NCI-H1436 treated with DMSO at 0.1 percent for 48 hours (cell line): ENCODE measurements at places on chromosomes 2 and 18.

DNA sequence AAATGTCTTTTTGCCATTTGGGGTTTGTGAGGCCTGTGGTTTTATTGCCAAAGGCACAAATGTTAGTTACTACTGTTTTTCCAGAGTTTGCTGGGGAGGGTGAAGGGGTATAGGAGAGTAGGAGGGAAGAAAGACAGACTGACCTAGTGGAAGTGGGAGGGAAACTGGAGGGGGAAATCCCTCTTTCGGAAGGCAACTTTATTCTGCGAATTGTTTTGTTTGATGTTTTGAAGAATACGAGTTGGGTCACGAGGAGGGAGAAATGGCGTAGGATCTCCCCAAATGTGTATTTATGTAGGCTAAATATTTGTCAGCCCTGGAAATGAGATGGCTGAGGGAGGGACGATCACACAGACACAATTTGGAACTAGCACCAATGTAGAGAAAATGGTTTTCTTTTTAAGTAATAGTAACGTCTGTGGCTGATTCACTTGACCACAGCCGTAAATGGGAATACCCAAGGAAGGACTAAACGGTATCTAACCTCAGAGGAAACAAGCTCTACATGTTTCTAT lies 172.3 kb downstream of the ICOS start:
- DNase-seq: no peak

DNA sequence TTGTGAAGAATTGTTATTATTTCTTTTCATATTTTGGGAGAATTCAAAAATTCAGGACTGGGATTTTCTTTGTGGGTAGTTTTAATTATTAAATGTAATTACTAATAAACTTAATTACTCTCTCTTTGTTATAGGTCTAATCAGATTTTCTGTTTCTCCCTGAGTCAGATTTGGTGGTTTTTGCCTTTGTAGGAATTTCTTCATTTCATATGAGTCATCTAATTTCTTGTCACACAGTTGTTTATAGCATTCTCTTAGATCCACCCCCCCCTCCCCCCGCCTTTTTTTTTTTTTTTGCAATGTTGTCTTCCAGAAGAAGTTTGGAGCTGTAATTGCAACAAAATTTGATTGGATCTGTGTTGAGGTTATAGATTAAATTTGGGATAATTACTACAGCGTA lies 26.0 kb upstream of the GALR1 start:
- no peak for DNase-seq

- DNase-seq: no peak
These were observed 229.3 kb upstream of the PXDN start for GRCh38 chr2:1973636-1974035.

DNA sequence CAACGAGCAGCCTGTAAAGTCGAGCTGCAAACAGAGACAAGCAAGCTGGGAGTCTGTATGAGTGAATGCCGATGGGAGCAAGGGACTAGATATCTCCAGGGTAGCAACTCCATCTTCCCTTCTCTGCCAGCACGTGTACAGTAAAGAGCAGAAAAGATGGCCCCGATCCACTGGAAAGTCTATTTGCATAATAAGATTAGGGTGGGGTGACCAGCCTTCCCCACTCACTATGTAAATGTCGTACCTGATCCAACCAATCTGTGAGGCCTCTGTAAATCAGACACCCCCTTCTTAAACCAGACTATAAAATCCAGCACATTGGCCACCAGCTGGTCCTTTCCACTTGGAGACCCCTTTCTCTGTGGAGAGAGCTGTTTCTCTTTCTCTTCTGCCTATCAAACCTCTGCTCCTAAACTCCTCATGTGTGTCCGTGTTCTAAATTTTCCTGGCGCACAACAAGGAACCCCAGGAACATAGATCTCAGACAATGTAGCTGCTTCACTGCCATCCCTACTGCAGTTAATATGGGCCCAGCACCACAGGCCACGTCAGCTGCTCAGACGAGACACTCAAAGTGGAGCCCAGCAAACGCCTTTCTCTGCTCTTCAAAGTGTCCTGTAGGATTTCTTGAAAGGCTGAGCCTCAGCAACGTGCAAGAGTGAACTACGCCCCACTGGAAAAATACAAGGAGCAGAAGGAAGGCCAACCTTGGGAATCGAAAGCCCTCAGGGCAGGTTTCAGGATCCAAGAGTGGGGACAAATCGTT lies 26.1 kb downstream of the DIPK1C start:
- no peak for DNase-seq

- no peak for DNase-seq
These were observed 6.4 kb upstream of the ATP9B start for GRCh38 chr18:79062806-79063205.

DNA sequence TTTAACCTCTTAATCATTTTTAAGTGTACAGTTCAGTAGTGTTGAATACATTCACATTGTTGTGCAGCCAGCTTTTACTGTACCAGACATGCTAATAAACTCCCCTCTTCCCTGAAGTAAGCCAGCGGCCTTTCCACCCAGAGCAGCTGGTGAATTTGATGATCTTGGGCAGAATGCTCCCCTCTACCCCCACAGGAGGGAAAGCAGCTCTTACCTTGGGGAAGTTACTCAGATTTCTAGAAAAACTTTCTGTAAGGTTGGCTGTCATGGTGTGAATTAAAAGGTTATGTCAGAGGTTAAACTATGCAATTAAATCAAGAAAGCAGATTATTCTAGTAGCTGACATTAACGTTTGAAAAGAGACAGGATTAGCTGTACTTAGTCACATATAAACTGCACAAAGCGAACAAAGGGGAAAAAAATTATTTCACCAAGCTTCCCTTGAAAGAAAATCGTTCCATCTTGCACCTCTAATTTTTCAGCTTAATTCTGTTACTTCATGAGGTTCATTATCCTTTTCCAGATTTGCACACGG lies 398.5 kb upstream of the NRP2 start:
- DNase-seq: no peak

GRCh38 chr18:45838302-45839070 lies 13.0 kb downstream of the SIGLEC15 start:
- no peak for DNase-seq

DNA sequence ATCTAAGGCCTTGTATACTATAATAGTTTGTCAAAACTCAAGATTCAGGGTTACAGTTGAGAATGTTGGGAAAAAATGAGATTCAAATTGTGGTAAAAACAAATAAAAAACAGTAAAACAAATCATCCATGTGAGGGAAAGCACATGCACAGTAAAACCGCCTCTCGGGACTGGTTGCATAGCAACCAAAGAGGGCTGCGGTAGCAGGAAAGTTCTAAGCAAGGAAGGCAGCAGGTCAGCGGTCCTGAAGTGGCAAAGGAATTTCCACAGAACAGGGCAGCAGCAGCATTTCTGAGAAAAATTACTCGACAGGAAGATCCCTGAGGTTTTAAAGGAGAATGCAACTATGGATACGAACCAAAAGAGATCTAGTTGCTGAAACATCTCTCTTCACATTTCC lies 93.7 kb downstream of the DYNAP start:
- no peak for DNase-seq

DNA sequence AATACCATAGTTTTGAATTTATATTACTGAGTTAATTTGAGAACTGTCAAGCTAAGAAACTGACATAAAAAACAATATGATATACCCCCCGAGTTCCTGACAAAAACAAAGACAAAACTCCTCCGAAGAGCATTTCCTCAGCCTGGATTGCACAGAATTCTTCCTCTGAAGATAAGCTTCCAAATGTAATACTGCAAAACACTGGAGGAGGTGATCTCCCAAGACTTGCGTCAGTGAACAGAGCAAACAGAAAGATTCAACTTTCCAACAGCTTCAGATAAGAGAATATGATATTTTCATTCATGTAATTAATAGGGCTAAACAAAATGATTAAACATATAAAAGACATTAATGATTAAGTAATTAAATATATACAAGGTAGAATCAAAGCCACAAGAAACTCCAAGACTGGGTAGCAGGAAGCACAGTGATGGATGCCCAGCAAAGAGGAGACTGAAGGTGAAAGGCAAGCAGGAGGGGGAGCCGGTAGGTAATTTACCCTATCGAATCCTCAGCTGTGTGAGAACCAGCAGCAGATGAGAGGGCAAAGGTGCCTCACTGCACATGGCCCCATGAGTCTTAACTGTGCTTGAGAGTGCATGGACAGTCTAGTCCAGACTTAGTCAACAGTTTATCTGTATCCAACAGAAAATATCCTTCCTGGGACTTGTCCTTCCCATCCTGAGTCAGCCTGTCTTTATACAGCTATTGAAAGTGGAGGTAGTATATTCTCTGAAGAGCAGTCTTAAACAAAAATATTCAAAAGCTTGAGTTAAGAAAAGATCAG lies 18.3 kb upstream of the SERPINB3 start:
- DNase-seq: no peak

GRCh38 chr18:260547-260946 lies 7.3 kb downstream of the THOC1 start:
- no peak for DNase-seq

GRCh38 chr18:25066516-25066915 lies 285.4 kb downstream of the ZNF521 start:
- no peak for DNase-seq

DNA sequence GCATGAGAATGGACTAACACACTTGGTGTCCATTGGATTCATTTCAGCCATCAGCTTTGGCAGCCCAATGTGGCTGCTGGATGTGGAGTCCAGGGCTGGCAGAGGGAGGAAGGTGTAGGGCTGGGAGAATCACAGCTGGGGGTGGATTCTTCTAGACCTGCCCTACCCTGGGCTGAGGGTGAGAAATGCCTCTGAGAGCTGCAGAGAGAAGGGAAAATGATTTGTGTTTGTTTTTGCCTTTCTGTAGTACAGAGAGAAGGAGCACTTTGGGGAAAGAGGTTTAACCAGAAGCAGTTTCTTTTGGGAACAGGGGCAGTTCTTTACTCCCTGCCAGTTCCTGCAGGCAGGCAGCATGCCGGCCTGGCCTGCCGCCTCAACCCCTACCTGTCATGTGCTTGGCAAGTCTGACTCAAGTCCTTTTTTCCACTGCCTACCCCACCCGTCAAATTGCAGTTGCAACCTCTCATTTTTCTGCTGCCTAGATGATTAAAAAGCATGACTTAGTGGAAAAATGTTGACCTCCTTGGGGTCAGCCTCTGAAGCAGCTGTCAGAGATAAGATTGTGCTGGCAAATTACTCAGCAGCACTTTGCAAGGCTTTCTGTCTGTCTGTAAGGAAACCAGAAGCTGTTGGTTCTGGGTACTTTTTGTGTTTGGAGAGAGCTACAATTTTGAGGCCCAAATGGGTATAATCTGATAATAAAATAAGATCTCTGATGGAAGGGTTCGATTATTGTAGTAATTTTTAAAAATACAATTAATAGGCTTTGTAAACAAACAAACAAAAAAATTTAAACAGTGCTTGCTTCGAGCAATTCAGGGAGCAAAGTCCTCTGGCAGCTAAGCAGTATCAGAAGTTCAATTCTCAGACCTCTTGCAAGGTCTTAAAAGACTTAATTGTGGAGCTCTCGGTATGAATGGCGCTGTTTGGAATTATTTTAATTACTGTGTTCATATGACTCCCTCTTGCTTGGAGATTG lies 21.7 kb downstream of the LBH start:
- no peak for DNase-seq

DNA sequence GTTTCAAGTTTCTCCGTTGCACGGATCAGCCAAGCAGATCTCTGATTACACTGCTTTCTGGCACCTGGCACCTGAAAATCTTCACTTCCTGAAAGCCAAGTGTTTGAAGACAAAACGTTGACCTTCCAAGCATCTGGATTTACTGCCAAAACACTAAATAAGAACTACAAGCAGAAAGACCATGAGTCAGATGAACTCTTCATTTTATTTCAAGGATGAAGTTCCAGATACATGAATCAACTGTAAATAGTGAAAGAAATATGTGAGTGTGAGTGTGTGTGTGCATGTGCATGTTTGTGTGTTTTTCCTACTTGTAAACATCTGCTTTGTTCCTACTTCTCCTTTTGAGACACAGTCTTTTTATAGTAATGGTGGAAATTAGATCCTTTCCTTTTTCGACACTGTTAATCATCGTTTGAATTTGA lies 60.0 kb upstream of the DTNA start:
- no peak for DNase-seq

GRCh38 chr2:26401739-26402541 lies at the start of gene DRC1:
DRC1 (plus strand) TSS chr2:26401920; CDS start chr2:26401990, 70 bp downstream.
- DNase-seq: peak; percentile 12

DNA sequence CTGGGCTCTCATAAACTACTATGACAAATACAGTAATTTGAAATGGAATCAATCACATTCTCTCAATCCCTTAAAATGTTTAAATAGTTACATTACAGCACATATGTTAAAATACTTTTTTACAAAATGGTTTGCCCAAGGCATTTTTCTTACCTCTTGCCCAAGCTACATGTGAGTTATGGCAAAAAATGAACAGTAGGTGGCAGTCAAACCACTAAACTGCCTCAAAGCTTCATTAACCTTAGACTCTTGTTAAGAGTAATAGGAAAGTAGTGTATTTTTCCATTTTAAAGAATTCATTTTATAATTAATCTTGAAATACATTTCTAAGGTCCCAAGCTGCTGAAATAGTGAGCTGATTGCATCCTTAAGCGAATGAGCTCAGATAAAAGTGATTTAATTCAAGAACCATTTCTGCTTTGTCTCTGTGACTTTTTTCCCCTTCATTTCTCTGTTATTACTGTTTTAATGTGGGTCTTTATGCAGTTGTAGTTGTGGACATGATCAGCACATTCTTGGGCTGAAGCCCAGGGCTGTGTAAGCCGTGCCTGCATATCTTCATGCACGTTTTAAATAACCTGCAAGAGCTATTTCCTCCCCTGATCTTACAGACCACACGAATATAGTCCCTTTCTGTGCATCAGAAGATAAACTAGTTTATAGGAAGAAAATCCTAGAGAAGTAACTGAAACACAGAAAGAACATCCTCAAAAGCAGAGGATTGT lies 311.8 kb downstream of the LNPK start:
- DNase-seq: no peak

GRCh38 chr2:190677255-190677654 lies 28.4 kb downstream of the NAB1 start:
- no peak for DNase-seq

- DNase-seq: no peak
These were observed 232.5 kb downstream of the TDRD15 start for GRCh38 chr2:21356086-21356856.

- no peak for DNase-seq
These were observed 45.2 kb downstream of the GAREM1 start for GRCh38 chr18:32425466-32425865.

- no peak for DNase-seq
These were observed 210.3 kb upstream of the SMAD2 start for GRCh38 chr18:48140731-48141130.

DNA sequence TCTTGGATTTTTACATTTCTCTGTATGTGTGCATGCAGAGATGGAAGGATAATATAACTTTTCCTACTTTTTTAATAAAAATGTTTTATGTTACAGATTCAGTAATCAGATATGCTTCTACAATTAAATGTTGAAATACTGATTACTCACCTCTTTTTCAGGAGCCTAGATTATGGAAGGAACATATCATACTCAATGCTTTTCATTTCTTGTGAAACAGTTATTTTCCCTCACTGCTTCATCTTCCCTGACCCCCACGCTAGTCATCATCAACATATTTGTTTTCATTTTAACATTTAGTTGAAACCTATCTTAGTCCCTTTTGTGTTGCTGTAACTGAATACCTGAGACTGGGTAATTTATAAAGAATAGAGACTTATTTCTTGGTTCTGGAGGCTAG lies 190.7 kb downstream of the WDR7 start:
- DNase-seq: no peak

- DNase-seq: peak; percentile 89
These were observed 56.9 kb upstream of the CCDC141 start for GRCh38 chr2:179106676-179107428.
